ENCODE measurements at places on chromosomes 5 and 9.

DNA sequence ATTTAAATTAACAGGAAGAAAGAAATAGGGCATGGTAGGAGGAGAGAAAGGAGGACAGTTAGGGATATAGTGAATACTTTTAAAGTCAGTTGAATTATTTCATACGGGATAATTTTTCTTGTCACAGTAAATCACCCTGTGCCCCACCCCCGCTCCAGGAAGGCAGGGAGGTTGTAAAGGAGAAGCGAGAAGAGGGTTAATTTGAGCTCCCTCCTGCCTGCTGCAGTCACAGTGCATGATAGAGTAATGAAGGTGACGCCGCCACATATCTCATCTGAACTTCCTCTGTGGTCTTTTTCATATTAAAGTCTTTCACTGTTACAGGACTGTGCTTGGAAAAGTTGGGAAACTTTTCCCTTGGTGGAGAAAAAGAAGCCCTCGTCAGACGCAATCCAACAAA is 896 bp upstream of the PCSK5 start:
- DNase-seq = no peak

DNA sequence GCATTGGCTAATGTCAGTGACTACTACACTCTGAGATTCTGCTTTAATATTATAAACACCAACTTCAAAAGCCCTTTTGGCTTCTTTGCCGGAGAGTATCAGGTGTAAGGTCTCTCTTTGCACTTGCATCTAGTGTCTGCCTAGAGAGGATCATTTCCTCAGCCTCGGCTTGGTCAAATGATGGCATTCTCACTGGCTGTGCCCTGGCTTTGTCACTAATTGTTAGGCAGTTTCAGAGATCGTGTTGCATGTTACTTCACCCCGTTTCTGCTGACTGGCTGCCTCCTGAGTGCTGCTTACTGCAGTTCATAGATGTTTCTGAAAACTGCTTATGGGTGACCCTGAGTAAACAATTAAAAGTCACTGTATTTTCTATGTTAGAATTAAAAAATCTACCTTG is 48.8 kb downstream of the SLC1A3 start:
- no peak for DNase-seq

- no peak for DNase-seq
Observed at GRCh38 chr9:114016101-114016500, 62.0 kb downstream of the AMBP start.

- DNase-seq = no peak
Observed at GRCh38 chr5:141208478-141208877, at the start of gene PCDHB12. Gene PCDHB12 (plus strand): TSS chr5:141208719. CDS start chr5:141208908, 189 bp downstream.

GRCh38 chr9:137184881-137185660 is 3.3 kb downstream of the ANAPC2 start:
- no peak for DNase-seq

DNA sequence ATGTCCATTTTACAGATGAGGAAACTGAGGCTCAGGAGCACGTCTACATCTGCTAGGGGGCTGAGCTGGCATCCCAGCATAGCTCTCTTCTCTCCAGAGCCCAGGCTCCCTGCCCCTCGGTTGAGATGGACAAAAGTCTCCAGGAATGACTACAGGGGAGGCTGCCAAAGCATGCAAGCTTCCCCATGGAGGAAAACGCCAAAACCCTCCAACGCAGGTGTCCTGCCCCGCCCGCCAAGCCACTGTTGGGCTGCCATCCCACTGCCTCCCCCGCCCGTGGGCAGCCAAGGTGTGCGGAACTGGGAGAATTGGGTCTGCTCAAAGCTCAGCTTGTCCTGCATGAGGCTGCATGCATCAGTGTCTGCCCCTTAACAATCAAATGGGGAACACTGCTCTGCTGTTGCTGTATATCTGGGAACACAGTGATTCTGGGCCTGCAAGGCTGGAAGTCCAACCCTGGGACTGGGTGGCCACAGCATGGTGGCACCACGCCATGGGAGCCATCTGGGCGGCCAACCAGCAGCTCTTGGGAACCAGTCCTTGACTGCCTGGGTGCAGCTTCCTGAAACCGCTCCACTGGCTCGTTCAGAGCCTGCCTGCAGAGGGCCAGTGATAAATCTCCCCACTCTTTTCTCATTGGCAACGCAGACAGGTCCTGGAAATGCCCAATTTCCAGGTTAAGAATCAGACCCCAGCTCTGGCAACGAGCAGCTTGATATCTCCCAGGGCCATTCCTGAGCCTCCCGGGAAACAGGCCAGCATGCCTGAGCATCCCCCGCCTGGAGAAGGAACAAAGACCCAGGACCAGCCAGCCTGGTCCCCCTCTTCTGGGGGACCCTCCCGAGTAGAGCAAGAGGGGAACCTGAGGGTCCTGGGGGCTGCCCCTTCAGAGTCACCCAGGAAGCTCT is 3.5 kb downstream of the RALGDS start:
- no peak for DNase-seq

DNA sequence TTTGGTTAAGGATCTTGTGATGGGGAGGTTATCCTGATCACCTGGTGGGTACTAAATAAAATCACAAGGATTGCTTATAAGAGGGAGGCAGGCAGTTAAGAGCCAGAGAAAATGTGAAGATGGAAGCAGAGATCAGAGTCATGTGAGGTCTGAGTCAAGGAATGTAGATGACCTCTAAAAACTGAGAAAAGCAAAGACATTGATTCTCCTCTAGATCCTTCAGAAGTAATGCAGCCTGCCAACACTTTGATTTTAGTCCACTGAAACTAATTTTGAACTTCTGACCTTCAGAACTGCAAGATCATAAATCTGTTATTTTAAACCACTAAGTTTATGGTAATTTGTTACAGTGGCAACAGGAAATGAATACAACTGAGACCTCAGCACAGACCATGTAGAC is 499.0 kb downstream of the GADD45G start:
- no peak for DNase-seq

DNA sequence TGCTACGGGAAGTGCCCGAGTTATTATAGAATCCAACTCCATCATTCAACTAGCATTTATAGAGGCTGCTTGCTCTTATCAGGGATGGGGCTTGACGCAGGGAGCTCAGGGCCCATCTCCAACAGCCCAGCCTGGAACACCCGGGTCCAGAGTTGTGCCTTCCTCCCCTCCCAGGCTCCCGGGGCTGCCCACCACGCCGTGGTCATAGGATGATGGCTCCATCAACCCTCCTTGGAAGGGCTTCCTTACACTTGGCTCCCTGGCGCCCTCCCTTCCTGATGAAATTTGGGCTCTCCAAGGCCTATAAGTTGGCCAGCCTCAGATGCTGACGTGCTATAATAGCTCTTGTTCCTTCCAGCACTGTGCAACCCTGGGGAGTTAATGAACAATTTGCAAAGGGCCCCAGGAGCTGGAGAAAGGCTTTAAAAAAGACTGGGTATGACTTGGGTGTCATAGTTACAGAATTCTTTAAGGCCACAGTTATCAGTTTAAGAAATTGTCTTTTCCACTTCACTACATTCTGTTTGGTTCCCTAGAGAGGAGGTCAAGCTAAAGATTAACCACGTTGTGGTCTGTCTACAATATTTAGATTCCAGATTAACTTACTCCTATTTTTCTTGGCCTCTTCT is 42.5 kb upstream of the GADD45G start:
- no peak for DNase-seq

DNA sequence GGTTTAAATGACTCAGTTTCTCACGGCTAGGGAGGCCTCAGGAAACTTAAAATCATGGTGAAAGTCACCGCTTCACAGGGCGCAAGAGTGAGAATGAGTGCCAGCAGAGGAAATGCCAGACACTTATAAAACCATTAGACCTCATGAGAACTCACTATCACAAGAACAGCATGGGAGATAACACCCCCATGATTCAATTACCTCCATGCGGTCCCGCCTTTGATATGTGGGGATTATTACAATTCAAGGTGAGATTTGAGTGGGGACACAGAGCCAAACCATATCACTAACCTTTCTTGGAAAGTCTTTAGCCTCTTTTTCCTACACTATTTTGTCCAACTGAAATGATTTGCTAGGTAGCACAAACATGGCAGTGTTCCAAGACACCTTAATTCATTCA is 533.9 kb upstream of the NUDT12 start:
- DNase-seq = no peak
